Activated CD4-positive, alpha-beta T cell treated with anti-CD3 and anti-CD28 coated beads, Interleukin-2, Interleukin-6, amounts not matched to agents 100 ng/mL and 50 ng/mL, durations not matched to agents 16 hours and 8 hours (primary cell): ENCODE measurements at places on chromosomes 1 and 21.
A peak's percentile ranks its signal among the peaks of the same experiment; 100 is the strongest.

DNA sequence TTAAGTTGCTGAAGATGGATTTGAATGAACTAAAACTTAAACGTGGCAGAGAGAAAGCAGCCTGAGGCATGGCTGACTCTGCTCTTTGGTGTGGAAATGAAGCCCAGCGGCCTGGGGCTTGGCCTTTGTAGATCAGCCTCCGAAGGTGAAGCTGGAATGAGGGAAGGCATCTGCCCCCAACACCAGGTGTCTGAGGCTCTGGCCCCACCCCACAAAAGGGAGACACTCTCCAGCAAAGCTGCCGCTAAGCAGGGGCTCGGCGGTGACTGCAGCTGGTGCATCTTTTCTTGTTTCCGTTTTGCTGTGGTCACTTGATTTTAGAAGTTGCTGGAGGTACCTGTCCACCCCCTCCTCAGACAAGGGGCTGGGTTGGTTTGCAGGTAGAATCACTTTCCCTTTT is 38.2 kb upstream of the NID1 start:
- DNase-seq: no peak

GRCh38 chr1:248288391-248288790 is 10.6 kb upstream of the OR2T33 start:
- no peak for DNase-seq

DNA sequence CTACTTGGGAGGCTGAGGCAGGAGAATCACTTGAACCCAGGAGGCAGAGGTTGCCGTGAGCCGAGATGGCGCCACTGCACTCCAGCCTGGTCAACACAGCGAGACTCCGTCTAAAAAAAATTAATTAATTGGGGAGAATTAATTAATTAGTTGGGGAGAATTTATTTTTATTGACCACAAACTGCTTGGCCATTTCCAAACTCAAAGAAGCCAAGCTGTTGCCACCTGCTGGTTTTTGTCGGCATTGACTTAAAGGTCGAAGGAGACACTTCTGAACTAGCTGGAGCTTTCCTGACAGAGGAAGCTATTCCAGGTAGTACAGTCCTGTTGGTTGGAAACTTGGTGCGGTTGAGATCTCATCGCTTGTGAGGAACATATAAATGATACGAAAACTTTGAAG is 13.1 kb downstream of the MAP1LC3C start:
- peak; percentile 19 for DNase-seq

DNA sequence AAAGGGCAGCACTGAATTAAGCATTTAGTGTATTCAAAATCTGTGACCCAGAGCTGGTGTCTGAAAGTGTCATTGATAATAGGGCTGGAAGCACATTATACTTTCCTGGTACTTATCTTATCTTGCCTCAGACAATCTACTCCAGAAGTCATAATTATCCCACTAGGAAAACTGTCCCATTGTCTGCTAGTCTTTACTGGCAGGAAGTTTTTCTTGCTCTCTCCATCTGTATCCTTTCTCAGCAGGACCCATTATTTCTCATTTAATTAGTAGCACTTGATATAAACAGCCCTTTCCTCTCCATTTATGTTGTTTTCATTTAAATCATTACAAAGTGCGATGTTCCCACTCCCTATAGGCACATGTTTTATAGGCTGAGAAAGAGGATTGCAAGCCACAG is 36.5 kb upstream of the BARHL2 start:
- no peak for DNase-seq

DNA sequence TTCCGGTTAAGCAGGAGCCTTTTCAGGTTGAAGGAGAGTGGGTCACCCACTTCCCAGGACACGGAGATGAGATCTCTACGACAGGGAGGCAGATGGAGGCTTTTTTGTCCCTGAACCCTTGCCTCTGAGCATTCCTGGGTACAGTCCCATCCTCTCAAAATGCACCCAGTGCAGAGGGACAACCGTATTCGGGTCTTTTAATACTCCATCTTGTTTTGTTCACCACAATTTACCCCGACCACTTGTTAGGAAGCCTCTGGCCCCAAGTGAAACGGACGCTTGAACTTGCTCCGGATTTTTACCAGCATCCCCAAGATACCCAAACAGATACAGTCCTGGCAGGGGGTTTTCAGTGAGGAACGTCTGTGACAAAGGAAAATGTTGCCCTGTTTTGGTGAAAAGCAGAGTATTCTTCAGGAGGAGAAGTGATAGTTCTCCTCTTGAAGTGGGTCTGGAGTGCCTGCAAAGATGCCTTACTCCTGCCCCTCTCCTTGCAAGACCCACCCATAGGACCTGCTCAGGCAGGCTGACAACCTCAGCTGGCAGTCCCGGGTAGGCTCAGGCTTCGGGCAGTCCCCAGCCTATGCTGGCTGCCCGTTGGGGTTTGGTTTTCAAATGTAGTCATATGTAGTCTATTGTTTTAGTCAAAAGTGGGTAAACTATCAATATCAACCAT is 669 bp upstream of the ARL8A start:
- peak; percentile 76 for DNase-seq

DNA sequence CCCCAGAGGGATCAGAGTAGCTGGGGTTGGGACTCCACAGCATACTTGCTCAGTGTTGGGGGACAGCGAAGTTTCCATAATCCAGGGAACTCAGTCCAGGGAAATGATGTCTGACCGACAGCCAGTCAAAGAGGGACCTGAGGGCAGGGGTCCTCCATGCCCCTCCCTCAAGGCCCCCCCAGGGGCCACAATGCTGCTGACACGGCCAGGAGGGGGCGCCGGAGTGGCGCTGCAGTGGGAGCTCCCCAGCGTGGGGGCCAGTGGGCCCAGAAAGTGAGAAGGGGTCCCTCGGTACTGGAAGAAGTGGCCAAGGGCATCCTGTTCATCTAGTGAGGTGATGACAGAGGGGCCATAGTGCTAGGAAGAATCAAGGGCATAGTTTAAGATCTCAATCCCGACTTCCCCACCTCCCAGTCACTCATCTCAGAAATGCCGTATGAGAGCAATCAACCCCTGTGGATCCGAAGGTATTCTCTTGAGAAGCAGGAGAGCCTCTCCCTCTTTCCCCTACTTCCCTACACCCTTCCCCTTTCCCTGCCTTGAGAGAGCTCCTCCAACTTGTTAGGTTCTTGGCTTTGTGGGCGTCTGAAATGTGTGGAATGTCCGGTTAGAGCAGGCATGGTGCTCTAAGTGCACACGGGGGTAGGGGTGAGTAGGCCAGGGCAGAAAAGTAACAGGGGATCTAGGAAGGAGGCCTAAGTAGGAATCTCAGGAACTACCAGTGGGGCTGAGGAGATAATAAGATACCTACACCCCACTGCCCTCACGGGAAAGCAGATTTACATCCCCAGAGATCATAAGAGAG is 4.1 kb downstream of the NUDT17 start:
- DNase-seq: no peak

DNA sequence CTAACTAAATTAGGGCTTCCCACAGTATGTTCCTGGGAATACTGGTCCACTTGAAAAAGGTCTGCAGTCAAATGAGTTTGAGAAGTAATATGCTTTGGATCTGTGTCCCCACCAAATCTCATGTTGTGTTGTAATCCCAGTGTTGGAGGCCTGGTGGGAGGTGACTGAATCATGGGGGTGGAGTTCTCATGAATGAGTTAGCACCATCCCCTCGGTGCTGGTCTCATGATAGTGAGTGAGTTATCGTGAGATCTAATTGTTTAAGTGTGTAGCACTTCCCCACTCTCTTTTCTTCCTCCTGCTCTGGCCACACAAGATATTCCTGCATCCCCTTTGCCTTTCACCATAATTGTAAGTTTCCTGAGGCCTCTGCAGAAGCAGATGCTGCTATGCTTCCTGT is 16.9 kb upstream of the DMRTB1 start:
- DNase-seq: no peak

- no peak for DNase-seq
Observed at GRCh38 chr1:85453640-85454194, 11.2 kb downstream of the DDAH1 start.

DNA sequence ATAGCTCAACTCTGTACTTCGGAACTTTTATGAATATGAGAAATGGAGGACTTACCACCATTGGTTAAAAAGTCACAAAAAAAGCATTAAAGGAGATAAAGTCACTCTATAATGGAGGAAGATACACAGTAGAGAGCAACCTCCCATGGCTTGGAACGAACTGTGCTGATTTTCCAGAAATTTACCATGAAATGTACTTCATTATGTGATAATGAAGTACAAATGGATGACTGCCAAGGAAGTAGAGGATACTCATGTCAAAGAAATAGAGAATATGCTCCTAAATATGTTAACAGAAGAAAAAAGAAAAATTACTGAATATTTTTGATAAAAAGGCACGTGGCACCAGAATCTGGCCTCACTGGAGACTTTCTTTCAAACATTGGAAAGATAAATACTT is 23.6 kb upstream of the PLA2G2E start:
- DNase-seq: no peak

- no peak for DNase-seq
Observed at GRCh38 chr1:22090867-22091266, 38.4 kb downstream of the CDC42 start.

GRCh38 chr21:44918107-44918470 is 2.6 kb downstream of the ITGB2 start:
- no peak for DNase-seq

GRCh38 chr1:83967336-83967735 is 31.6 kb downstream of the TTLL7 start:
- DNase-seq: no peak

GRCh38 chr1:162365284-162366020 is 11.2 kb downstream of the SPATA46 start:
- no peak for DNase-seq

- no peak for DNase-seq
Observed at GRCh38 chr1:53272349-53272748, 34.0 kb upstream of the MAGOH start.

- no peak for DNase-seq
Observed at GRCh38 chr1:30731109-30731805, 7.9 kb upstream of the MATN1 start.

- DNase-seq: no peak
Observed at GRCh38 chr21:25643486-25643885, 4.4 kb downstream of the JAM2 start.

GRCh38 chr1:116492358-116492811 is 78.4 kb downstream of the CD58 start:
- no peak for DNase-seq

DNA sequence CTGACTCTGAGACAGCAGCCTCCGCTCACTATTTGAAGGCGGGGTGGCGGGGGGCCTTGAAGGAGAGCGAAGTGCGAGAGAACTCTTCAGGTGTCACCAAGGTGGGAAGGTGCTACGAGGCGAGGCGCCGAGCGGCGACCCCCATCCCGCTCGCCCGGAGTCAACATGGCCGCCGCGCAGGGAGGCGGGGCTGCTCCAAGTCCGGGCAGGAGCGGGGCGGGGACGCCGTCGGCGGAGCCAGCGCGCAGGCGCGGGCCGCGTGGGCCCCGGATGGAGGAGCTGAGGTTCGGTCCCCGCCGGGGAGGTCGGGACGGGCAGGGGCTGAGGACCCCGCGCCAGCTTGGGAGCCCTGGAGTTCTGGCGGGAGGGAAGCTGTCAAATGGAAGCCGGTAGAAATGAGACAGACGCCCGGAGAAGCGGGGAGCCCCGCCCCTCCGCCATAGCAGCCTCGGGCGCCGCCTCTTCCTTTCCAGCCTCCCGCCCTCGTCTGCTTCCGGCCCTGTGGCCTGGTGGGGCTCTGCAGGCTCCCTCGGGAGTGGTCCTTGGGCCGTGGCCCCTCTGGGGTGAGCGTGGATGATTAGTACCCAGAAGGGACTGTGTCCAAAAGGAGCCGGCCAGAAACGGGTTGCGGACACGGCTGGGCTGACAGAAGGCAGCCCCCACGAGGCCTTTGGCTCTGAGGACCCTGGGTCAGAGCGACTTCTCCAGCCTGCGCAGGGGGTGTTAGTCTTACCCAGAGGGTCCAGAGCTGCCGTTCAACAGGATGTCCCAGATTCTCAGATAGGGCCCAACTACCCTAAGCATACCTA is at the start of gene PIGV:
TSS of gene PIGV (plus strand) at position 245 of the 809 bp plus-strand sequence. CDS start 2,866 bp downstream, outside the sequence.
- DNase-seq: peak; percentile 93

DNA sequence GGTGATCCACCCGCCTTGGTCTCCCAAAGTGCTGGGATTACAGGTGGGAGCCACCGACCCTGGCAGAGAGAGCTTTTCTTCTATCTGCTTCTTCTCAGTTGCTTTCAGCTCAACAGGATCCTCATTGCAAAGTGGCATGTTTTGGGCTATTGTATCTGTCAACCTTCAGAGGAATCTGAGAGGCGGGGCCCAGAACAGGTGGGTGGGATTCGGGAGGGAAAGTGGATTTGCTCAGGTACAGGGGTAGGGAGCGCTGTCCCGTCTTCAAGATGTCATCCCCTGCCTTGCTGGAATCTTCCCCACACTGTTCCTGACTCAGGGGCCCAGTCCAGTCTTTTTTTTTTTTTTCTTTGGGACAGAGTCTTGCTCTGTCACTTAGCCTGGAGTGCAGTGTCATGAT is 26.9 kb upstream of the RCC2 start:
- no peak for DNase-seq

DNA sequence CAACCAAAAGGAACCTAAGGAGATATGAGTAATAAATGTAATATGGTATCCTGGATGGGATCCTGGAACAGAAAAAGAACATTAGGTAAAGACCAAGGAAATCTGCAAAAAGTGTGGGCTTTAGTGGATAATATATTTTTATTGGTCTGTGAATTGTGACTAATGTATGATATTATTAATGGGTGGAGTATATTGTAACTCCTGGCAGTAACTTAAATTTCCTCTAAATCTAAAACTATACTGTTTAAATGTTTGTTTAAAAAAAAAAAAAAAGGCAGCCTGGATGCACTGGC is 68.4 kb downstream of the LRRC8D start:
- no peak for DNase-seq

GRCh38 chr1:241464985-241465384 is 54.6 kb downstream of the FH start:
- no peak for DNase-seq

DNA sequence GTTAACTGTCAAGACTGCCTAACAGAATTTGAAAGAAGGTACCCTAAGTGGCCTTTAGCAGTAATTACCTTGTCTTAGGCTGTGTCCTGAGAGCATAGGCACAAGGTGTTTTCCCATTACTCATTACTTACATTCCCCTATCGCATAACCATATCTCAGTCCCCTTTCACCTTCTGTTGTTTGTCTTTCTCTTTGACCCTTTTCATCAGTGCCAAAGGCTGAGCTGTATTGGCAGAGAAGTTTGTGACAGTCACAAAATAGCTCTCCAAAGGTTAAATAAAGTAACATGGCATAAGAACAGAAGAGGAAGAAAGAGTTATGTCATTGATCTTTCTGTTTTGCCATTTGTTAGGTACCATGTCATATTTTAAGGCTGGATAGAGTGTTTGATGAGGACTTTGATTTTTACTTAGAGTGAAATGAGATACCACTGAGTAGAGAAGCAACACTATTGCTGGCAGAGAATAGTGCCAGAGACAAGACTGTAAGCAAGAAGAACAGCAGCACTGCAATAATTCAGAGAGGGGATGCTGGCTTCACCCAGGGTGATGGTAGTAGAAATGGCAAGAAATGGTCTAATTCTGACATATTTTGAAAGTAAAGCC is 497.8 kb downstream of the TTLL7 start:
- peak; percentile 51 for DNase-seq

DNA sequence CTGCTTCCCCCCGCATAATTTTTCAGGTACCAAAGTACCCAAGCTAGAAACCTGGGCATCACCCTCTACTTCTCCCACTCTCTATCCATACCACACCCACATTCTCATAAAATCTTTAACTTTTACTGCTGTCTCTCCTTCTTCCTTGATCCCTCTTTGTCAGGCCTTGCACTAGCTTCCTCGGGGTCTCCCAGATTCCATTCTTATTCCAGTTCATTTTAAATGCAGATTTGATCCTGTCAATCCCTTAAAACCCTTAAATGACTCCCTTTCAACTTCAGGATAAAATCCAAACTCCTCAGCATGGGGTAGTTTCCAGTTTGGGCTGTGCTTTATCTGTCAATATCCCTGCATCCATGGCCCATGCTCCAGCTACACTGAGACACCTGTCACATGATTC is 343.5 kb downstream of the PBX1 start:
- DNase-seq: no peak
